ENCODE measurements at places on chromosomes 11 and 22. TPM values are rescaled to one million over a fixed set of nuclear protein-coding genes. Genes with fewer than 3 reads are reported as not detected.

The CHST1 gene
- total RNA-seq, result 2.4 TPM

The ACRV1 gene
- not detected for total RNA-seq

The OR6Q1 gene
- not detected for total RNA-seq

GRCh38 chr11:80432057-80432456 is 991.2 kb upstream of the TENM4 start:
- no peak overlapping the region for H3K27ac ChIP-seq
- H3K27me3 ChIP-seq, result no peaks in the 10 kb centered on the region
- H3K4me1 ChIP-seq, result no peaks in the 10 kb centered on the region
- DNase-seq, result no peak

- H3K27me3 ChIP-seq, result no peaks in the 10 kb centered on the region
- H3K36me3 ChIP-seq, result peaks cover 16% of the 10 kb centered on the region
- H3K27ac ChIP-seq, result no peak overlapping the region
- DNase-seq, result no peak
- no peak overlapping the region for H3K4me3 ChIP-seq
- peaks cover 20% of the 10 kb centered on the region for H3K4me1 ChIP-seq
These were observed 8.7 kb downstream of the TNKS1BP1 start for GRCh38 chr11:57316017-57316416.

DNA sequence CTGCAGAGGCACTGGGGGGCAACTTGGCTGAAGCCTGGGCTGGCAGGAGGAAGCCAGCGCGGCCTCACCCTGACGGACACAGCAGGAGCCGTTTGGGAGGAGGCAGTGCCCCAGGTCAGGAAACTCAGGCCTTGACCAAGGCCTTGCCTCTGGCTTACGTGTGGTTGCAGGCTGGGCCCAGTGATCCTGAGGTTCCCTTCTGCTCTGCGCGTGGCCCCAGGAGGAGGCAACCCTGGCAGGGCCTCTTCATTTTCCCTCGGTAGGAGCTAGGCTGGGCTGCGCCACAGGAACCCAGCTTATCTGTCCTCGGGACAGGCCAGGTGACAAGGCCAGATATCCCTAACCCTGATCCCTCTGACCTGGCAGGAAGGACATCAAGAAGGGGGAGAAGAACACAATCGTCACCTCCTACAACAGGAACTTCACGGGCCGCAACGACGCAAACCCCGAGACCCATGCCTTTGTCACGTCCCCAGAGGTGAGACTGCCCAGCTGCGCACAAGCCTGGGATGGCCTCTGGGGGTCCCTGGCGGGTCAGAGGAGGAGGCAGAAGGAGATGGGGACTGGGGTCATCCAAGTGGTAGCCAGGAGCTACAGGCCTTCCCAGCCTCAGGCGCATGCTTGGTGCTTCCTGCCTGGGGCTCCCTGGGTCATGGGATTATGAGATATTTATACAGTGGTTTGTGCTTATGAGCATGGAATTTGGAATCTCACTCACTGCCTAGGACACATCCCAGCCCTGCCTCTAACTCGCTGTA is 20.6 kb downstream of the POLR3H start:
- peaks cover 2% of the 10 kb centered on the region for H3K27me3 ChIP-seq
- peak; percentile 41 for DNase-seq
- H3K4me1 ChIP-seq, result no peaks in the 10 kb centered on the region
- H3K36me3 ChIP-seq, result peaks cover 18% of the 10 kb centered on the region
- H3K27ac ChIP-seq, result peak overlapping the region; percentile 49

- no peaks in the 10 kb centered on the region for H3K27me3 ChIP-seq
- peak overlapping the region; percentile 64 for H3K27ac ChIP-seq
- DNase-seq, result peak; percentile 43
- no peak overlapping the region for H3K4me3 ChIP-seq
- H3K36me3 ChIP-seq, result no peaks in the 10 kb centered on the region
These were observed 1104.4 kb upstream of the CCDC90B start for GRCh38 chr11:84390441-84391078.

DNA sequence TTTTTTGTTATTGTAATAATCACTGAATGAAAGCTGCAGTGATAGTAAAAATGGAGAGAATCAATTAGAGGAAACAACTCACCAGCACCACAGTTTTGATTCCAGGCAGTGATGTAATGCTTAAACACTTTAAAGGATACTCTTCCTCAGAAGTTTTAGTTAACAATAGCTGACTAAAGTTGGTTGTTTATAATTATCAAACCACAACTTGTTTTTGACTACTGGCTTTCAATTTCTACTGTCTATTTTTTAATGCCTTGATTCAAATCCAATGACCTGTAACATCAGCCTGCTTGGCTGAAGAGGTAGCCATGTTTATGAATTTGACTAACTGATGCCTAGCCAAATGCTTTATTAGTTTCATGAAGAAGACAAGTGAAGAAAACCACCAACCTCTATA is 18.2 kb upstream of the CASP12 start:
- H3K27ac ChIP-seq, result no peak overlapping the region
- DNase-seq, result no peak

DNA sequence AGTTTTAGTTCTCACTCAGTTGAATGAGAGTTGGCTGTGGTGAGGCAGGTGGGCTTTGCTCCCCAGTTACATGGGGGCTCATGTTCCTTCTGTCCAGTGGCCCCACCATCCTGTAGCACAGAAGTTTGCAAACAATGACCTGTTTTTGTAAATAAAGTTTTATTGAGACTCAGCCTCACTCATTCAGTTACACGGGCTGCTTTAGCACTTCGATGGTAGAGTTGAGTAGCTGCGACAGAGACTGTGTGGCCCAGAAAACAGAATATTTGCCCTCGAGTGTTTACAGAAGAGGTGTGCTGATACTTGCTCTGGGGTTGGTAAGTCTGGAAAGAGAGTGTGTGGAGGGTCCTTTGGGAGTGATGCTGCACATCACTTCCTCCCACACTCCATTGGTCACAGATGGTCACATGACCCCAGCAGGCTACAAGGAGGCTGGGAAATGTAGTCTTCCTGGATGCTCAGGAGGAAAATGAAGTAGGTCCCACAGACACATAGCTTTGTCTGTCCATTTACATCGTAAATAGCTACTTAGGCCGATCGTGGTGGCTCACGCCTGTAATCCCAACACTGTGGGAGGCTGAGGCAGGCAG is 34.6 kb downstream of the IFT27 start:
- H3K27ac ChIP-seq, result no peak overlapping the region
- H3K4me1 ChIP-seq, result no peaks in the 10 kb centered on the region
- no peak for DNase-seq
- H3K36me3 ChIP-seq, result peaks cover 3% of the 10 kb centered on the region
- no peak overlapping the region for H3K4me3 ChIP-seq

DNA sequence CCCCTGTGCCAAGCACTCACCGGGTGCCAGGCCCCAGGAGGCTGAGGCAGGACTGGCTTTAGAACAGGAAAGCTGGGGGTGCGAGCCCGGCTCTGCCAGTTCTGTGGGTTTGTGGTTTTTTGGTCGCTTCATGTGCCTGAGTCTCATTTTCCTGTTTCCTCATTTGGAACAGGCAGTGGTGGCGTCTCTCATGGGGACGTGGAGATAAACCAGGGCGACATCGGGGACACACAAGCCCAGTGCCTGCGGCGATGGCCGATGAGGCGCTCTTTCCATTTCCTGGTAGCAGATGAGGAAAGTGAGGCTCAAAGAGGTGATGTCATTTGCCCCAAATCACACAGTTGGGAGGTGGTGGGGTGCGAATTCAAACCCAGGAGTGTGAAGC is 20.8 kb upstream of the CHKA start:
- H3K27me3 ChIP-seq, result no peaks in the 10 kb centered on the region
- DNase-seq, result no peak
- H3K4me3 ChIP-seq, result no peak overlapping the region
- H3K4me1 ChIP-seq, result 0 out of 2 replicates have a peak, but pooled peaks cover 4% of the 10 kb centered on the region
- no peaks in the 10 kb centered on the region for H3K36me3 ChIP-seq

GRCh38 chr22:44665115-44665514 is 36.9 kb upstream of the PRR5 start:
- H3K4me3 ChIP-seq, result no peak overlapping the region
- peaks cover 33% of the 10 kb centered on the region for H3K27me3 ChIP-seq
- peaks cover 18% of the 10 kb centered on the region for H3K4me1 ChIP-seq
- no peak overlapping the region for H3K27ac ChIP-seq

- no peak overlapping the region for H3K4me3 ChIP-seq
- peaks cover 5% of the 10 kb centered on the region for H3K27me3 ChIP-seq
- no peak for DNase-seq
- H3K36me3 ChIP-seq, result peaks cover 7% of the 10 kb centered on the region
- H3K27ac ChIP-seq, result no peak overlapping the region
- peaks cover 20% of the 10 kb centered on the region for H3K4me1 ChIP-seq
These were observed 56.6 kb downstream of the LRRC32 start for GRCh38 chr11:76613901-76614300.

DNA sequence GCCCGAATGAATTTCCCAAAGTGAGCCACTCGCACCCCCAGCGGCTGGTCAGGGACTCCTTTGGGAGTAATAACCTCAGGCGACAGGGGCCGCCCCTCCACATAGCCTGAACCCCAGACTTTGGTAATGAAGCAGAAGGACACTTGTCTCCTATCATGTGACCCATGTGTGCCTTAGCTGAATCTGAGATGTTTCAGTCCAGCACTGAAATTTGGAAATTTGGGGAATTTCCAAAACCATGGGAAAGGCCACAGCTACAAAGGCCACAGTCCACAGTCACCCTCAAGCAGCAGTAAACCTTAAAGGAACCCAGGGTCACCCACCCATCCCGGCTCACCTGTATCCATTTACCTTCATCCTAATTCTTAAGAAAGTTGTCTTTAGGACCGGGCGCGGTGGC is 51.4 kb upstream of the FADD start:
- no peaks in the 10 kb centered on the region for H3K27me3 ChIP-seq
- DNase-seq, result no peak
- 0 out of 2 replicates have a peak, but pooled peaks cover 3% of the 10 kb centered on the region for H3K4me1 ChIP-seq
- no peak overlapping the region for H3K4me3 ChIP-seq
- no peak overlapping the region for H3K27ac ChIP-seq

DNA sequence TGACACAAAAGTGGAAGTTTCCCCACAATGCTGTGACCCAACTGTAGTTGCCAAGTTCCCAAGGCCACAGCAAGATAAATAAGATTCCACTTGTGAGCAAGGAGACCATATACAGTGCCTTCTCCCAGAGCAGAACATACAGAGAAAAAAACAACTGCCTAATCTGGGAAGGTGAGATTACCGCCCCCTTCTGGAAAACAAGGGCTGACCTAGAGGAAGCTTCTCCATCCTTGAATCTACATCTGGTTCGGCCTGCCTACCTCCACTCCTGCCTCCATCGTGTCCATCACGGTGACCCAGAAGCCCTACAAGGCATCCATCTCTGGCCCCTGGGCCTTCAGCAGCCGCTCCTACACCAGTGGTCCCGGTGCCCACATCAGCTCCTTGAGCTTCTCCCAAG is 6.1 kb upstream of the RNASEH2C start:
- H3K27me3 ChIP-seq, result peaks cover 18% of the 10 kb centered on the region
- no peak for DNase-seq
- no peak overlapping the region for H3K4me3 ChIP-seq
- H3K4me1 ChIP-seq, result no peaks in the 10 kb centered on the region

- no peak for DNase-seq
- no peak overlapping the region for H3K27ac ChIP-seq
- no peaks in the 10 kb centered on the region for H3K36me3 ChIP-seq
- peaks cover 11% of the 10 kb centered on the region for H3K4me1 ChIP-seq
These were observed 13.0 kb downstream of the DNAJB13 start for GRCh38 chr11:73963861-73964260.

DNA sequence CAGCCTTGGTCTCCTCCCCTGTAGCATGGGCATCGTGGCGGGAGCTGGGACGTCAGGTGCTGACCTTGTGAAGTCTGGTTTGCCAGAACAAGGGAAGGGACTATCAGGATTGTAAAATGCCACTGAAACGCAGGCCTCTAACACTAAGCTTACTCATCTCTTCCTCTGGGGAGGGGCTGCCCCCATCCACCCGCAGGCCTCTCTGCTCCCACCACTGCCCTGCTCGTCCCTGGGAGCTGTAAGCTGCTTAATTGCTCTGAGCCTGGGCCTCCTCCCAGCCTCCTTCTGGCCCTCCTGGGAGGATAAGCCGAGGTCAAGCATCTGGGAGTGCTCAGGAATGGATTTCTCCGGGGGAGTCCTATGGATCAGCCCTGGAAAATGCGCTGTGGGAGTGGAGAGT is 8.4 kb downstream of the SHISAL1 start:
- no peaks in the 10 kb centered on the region for H3K27me3 ChIP-seq
- H3K27ac ChIP-seq, result no peak overlapping the region
- no peak overlapping the region for H3K4me3 ChIP-seq
- no peak for DNase-seq
- H3K36me3 ChIP-seq, result no peaks in the 10 kb centered on the region

Measured in WTC11 (cell line).